ENCODE measurements at places on chromosomes 1 and 21. TPM values are rescaled to one million over a fixed set of nuclear protein-coding genes. Genes with fewer than 3 reads are reported as not detected.

GRCh38 chr1:3654549-3655281 lies 2.4 kb downstream of the TP73 start:
- DNase-seq = no peak

DNA sequence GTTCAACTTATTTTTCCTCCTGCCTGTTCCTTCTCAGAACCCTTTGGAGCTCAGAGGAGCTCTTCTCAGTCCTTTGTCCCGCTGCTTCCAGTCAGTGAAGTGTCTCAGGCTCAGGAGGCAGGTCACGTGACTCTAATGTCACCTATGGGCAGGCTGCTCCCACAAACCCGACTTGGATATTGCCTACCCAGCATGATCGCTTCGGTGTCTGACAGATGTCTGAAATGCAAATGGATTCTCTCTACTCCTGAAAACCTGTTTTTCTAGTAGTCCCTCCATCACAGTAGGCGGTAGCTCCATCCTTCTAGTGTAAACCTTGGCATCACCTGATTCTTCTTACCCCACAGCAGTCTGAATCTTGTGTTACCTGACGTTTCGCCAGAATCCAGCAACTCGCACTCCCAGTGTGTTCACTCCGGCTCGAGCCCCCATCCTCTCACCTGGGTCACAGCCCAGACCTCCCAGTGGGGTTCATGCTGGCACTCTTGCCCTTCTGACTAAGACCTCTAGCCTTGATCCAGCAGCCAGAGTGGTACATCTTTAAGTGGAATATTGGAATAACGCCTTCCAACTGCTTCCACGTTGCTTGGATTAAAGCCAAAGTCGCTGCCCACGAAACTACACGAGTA lies 5.4 kb downstream of the PADI6 start:
- DNase-seq = peak; percentile 45

GRCh38 chr1:34712007-34712688 lies 42.7 kb upstream of the GJB5 start:
- no peak for DNase-seq

SPRTN gene
- 10.9 TPM for total RNA-seq

COL24A1 gene
- total RNA-seq = 5.8 TPM

- DNase-seq = no peak
Measured at GRCh38 chr1:177448652-177449357, 278.0 kb downstream of the BRINP2 start.

UBASH3A gene
- 1.4 TPM for total RNA-seq

GRCh38 chr1:208499601-208500000 lies 255.4 kb upstream of the PLXNA2 start:
- no peak for DNase-seq
